ENCODE measurements at places on chromosomes 1 and 21.

DNA sequence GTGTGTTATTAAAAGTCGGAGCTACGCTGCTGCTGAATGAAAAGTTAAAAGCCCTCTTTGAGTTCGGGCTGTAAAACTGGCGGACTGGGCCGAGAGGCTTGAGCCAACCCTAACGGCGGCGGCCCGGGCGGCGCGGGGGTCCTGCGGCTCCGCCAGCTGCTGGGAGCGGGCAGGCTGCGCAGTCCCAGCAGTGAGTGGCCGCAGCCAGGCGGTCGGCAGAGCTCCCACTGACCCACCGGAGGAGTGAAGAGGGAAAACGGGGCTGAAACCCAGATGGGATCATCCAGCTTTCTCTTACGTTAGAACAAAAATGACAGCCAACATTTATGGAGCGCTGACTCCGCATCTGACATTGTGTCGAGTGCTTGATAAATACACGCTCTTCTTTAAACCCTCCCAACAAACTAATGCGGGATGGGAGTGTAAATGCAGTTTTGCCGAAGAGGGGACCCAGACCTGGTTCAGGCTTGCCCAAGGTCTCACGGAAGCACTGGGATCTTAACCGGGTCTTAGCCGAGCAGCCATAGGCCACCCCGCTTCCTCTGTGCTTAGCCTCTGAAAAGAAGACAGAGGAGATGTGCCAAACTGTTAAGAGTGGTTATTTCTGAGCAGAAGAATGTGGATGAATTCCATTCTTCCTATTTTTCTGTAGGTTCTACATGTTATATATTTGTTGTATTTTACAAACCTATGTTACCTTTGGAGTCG is 3.5 kb downstream of the GRHL3 start:
- DNase-seq = no peak

- no peak for DNase-seq
Measured at GRCh38 chr1:94787691-94788090, 32.5 kb upstream of the SLC44A3 start.

DNA sequence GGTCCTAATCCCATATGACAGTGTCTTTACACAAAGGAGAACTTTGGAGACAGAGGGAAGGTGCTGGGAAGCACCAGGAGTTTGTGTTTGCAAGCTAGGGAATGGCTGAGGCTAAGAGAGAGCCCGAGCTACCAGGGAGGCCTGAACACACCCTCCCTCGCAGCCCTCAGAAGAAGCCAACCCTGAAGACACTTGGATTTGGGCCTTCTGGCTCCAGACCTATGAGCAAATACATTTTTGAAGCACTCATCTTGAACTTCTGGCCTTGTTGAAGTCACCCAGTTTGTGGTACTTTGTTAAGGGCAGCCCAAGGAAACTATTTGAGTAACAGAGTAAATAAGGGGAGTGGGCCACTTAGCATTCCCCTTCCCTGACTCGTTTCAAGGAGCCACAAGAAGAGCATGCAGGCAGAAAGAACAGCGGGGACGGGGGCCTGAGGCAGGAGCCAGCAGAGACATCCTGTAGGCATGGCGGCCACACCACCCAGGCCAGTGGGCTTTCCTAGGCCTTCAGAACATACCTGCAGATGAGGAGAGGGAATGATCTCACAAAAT is 13.2 kb upstream of the QSOX1 start:
- DNase-seq = no peak

- no peak for DNase-seq
Measured at GRCh38 chr1:236292425-236292824, 10.7 kb upstream of the ERO1B start.

GRCh38 chr1:207654320-207654719 is 9.4 kb downstream of the CR1L start:
- DNase-seq = no peak

DNA sequence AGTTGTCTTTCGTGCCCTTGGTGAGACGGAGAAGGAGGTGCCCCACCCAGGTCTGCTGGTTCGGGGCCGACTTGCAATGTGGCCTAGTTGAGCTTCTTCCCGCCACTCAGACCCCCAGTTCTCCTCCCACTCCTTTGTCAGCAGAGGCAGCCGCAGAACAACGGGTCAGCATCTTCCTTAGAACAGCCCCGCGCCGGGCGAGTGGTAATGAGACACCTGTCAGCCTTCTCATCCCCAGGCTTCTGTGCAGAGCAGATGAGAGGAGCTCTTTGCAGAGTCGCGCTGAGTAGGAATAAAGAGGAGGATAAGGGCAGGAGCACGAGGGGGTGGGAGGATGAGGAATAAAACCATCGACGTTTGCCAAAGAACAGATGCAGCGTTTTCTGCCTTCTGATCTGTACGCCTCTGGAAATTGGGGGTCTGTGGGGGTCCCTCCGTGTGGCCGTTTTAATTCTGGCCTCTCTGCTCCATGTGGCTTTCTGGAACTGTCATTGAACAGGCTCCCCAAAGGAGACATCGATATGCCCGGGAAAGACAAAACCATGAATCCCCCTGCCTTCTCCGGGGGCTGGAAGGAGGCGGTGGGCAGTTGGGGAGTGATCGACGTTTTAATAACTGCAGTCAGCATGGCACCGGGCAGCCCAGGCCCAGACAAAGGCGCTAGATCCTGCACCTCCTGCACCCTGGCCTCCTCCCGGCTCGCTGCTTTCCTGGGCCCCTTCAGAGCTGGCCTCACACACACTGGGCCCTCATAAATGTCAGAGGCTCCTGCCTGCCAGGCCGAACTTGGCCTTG is 27.5 kb upstream of the IGSF21 start:
- DNase-seq = no peak

DNA sequence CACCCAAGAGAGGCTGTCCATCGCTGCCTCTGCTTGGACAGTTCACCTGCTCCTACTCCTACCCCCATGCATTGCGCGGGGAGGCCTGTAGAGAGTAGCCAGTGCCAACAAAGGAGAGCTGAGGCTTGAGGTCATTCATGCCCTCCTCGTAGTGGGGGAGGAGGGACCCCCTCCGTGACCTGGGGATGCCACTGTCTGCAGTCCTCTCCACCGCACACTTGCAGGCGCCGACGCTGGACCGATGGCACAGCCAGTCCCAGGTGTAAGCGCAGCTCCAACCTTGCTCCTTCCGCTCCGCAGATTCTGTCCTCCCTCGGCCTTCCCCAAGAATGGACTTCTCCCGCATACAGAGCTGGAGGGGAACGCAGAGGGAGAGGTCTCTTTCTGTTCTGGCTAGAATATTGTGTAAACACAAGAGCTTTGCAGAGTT is 672 bp upstream of the PHLDA3 start:
- no peak for DNase-seq

- no peak for DNase-seq
Measured at GRCh38 chr21:41601573-41602368, 93.8 kb upstream of the TMPRSS2 start.

DNA sequence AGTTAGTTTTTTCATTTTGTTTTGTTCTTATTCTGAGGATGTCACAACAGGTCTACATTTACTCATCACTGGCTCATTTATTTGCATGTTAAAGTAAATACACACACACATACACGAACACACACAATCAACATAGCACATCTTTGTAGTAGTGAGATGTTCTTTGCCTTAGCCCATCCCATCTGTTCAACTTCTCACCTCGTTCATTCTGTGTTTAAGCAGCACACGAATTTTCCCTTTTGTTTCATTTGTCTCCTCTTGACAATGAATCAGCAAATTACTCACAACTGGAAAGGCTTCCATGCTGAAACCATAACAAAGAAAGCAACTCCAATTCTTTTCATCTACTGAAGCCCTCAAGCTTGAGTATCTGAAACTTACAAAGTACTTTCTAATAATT is 133.3 kb upstream of the CHRM3 start:
- no peak for DNase-seq

DNA sequence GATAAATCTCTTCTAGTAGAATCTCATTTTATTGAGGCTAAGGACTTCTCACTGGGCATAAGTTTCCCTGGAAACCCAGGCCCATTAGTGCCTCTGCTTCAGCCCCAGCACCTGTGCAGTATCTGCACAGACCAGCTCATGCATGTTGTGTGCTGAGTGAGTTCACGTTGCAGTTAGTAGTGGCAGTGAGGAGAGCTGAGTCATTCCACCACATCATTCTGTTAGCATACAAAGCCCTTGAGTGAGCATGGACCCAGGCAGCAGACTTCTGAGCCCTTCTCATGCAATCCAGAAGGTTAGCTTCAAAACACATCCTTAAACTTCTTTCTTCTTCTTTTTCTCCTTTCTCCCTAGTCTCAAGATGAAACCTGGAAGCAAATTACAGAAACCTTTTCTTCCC is 45.8 kb upstream of the NTPCR start:
- no peak for DNase-seq

GRCh38 chr1:184145083-184145482 is 93.6 kb downstream of the TSEN15 start:
- no peak for DNase-seq

- DNase-seq = no peak
Measured at GRCh38 chr1:5973771-5974170, 18.5 kb downstream of the NPHP4 start.

GRCh38 chr1:9721606-9722377 is 70.3 kb downstream of the PIK3CD start:
- DNase-seq = peak; percentile 77

GRCh38 chr1:92509619-92510018 is 22.9 kb upstream of the GFI1 start:
- DNase-seq = no peak

GRCh38 chr1:58648842-58649241 is 51.0 kb downstream of the MYSM1 start:
- no peak for DNase-seq

DNA sequence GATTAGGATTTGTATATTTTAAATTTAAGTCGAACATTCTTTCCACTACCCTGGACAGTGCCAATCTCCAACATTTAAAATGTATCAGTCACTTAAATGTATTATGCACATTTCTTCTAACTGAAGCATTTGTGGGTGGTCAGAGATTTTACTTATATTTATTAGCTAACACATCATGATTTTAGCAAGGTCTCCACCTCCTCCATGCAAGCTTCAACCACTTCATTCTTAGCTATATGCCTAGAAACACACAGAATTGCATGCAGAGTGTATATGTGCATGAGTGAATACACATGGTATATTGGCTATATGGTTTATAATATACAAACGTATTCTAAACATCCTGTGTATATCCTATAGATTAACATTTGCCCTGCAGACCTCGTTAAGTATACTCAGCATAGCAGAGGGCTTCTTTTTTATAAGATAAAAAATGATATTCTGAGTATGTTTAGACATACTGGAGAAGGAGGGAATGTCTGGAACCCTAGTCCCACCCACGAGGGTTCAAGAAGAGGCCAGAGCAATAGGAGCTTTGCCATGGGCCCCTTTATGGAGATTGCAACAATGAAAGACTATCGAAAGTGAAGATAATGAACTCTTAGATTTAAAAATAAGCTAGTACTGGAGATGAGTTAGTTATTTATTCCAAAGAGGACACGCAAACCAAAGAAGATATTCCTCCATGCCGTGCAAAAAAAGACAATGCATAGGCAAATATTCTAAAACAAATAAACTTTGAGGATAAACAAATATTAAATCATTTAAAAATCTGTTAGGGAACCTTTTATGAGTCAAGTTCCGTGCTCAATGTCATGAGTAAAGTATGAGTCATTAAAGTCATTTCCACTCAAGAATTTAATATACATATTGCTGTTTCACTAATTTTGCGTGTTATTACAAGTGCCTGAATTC is 480.4 kb downstream of the SIPA1L2 start:
- DNase-seq = no peak

Measured in activated naive CD4-positive, alpha-beta T cell treated with anti-CD3 and anti-CD28 coated beads, Interleukin-2, amount 50 U/mL, for 72 hours (primary cell).